Motor neuron (in vitro differentiated cells): ENCODE measurements at places on chromosomes 7 and 10.

DNA sequence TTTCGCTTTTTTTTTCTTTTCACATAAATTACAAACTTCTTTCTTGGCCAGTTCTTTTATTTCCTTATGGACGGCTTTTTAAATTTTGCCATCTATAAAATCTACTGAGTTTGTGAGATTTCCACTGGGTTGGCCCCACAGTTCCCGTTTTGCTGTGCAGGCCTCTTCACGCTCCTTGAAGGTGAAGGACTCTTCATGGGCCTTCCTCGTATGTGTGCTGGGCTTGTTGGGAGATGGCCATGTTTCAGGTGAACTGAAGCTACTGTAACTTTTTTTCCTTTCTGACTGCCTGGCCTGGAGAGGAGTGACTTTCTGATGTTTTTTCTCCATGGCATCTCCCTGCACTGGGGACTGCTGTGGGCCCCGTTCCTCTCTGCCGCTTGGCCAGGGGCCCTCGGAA, 262.4 kb downstream of the COBL start:
- ATAC-seq = no peak

GRCh38 chr7:92837000-92837749, 802 bp upstream of the CDK6 start:
- ATAC-seq = no peak

DNA sequence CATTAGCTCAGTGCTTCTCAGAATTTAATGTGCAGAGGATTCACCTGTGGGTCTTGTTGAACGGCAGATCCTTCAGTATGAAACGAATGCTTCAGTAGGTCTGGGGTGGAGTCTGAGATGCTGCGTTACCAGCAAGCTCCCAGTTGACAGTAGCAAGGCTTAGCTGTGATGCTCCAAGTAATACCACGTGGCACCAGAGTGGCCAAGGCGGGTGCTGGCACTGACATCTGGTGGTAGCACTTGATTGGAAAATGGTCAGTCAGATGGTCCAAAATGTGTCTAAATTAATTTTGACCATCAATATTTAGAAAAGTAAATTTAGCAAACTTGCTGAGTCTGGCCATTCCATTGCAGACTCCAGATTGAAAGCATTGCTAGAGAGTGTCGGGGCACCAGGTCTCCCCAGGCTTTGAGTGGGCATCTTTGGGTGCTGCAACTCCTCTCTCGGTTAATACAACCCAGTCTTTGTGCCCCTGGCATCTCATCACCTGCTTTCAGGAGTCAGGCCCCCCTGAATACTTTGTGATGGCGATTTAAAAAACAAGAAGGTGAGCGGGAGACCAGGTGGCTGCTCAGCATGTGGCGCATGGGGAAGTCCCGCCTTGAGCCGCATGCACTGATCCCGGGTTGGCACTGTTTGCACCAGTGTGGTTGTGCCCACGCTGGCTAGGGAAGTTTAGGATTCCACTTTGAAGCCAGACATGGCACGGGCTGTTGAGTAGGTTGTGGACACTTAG, 130.1 kb downstream of the NT5C2 start:
- no peak for ATAC-seq

DNA sequence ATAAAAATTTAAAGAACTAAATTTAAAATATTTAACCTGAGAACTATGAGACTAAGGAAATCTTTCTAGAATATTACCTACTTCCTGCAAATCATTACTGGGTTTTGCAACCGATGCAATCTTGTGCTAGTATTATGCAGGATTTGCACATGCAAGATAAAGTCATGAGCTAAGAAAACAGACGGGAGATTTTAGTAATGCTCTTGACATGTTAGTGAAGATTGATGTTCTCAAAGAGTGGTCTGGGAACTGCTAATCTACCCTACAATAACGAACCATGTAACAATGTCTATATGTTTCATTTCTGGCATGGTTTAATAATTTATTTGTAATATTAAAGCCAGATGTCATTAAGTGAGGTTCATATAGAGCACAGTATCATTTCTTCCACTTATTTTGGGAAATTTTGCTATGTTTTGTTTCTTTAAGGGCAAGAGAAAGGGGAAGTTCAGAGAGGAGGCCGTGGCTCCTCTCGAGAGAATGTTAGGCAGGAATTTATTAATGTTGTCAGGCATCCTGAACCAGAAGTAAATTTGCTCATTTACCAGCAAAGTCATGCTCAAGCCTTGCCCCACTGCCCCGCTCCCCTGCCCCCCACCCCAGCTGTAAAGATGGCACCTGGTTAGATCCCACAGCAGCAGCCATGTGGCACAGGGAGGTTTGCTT, 22.8 kb downstream of the LRRC17 start:
- ATAC-seq = no peak
